Stomach (tissue), 19 donors: ENCODE measurements at places on chromosomes 6 and 20. TPM values are rescaled to one million over a fixed set of nuclear protein-coding genes. Genes with fewer than 3 reads are reported as not detected.
A peak's percentile ranks its signal among the peaks of the same experiment; 100 is the strongest.

The MATN4 gene
- total RNA-seq, result not detected

The WFDC12 gene
- not detected for total RNA-seq

The LGSN gene
- not detected for total RNA-seq

The KCNK15 gene
- 1.5 TPM for total RNA-seq

The CCM2L gene
- total RNA-seq, result 4.4 TPM

The CTAGE9 gene
- total RNA-seq, result 6.2 TPM

DNA sequence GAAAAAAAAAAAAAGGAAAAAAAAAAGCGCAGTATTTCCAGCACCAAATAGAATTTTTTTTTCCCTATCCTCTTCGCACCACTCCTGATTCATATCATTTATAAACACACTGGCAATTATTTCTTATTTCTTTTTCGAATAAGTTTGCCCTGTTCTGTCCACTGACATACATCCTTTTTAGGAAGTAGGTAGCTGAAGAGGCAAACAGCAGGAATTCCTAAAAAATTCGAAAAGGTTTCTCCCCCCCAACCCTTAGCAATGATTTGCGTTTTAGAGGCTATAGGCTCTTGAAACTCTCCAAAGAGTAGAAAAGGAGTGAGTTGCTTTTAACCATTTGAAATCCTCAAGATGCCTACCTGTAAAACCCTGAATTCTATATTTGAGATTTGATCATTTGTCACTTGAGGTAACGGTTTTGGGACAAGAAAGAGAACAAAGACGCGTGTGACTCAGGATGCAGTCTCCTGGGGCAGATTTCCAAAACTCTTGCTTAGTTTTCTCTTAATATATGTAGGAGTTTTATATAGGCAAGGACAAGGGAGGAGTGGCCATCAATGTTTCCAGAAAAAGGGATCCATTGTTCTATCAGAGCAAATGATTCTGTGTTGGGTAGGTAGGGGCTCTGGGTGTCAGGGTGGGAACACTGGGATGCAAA is 531 bp upstream of the CCN2 start:
- H3K27ac ChIP-seq, result peak overlapping the region; percentile 96
- H3K4me3 ChIP-seq, result peak overlapping the region; percentile 75
- peaks cover 43% of the 10 kb centered on the region for H3K4me1 ChIP-seq
- H3K36me3 ChIP-seq, result no peaks in the 10 kb centered on the region
- no peak for DNase-seq

- H3K27me3 ChIP-seq, result no peaks in the 10 kb centered on the region
- no peak for DNase-seq
- H3K4me1 ChIP-seq, result no peaks in the 10 kb centered on the region
- H3K36me3 ChIP-seq, result no peaks in the 10 kb centered on the region
- H3K4me3 ChIP-seq, result no peak overlapping the region
Measured at GRCh38 chr20:58927490-58928061, 53.5 kb upstream of the NELFCD start.

DNA sequence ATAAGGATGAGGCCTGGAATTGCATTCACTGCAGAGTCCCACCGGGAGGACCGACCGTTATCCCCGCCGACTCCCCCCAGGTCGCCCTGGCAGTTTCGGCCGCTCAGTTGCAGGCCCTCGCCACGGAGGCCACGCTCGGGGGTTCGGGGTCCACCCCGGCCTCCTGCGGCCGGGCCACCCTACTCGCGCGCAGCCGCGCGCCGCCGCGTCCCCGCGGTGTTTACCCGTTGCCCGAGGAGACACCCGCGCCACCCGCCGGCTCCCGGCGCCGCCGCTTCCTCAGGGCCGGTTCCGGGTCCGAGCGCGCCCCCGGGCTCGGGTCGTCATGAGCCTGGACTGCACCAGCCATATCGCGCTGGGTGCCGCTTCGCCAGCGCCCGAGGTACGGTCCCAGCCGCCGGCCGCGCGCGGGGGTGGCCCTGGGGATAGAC is at the start of gene CCDC170:
CCDC170 (plus strand) TSS at position 214 of the 431 bp plus-strand sequence; CDS start at position 326, 112 bp downstream.
- peak; percentile 79 for DNase-seq
- peak within 1 kb of the TSS; percentile 74 for H3K4me3 ChIP-seq
- peak within 1 kb of the TSS; percentile 75 for H3K27ac ChIP-seq

DNA sequence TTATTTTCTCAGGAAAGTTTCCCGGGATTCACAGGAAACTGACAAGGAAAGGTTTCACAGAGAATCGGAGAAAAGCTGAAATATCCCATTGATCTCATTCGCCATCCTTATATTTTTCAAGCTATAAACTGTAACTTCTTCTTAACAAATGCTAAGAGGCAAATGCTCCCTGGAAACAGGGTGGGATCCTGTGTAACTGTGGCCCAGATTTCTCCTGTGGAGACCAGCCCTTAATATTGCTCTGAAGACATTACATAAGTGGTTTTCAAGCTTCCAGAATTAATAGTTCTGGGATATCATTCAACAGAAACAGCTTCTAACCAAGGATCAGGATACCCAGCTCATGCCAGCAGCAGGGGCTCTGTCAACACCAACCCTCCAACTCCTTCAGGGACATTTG is 69.2 kb downstream of the THBS2 start:
- H3K4me1 ChIP-seq, result no peaks in the 10 kb centered on the region
- H3K27ac ChIP-seq, result no peak overlapping the region
- no peak for DNase-seq
- H3K27me3 ChIP-seq, result no peaks in the 10 kb centered on the region

- peak; percentile 81 for DNase-seq
- no peaks in the 10 kb centered on the region for H3K4me1 ChIP-seq
- H3K27me3 ChIP-seq, result no peaks in the 10 kb centered on the region
- H3K36me3 ChIP-seq, result no peaks in the 10 kb centered on the region
- no peak overlapping the region for H3K4me3 ChIP-seq
Measured at GRCh38 chr6:44733868-44734267, 346.4 kb downstream of the CDC5L start.

- no peak for DNase-seq
- H3K36me3 ChIP-seq, result no peaks in the 10 kb centered on the region
- H3K4me1 ChIP-seq, result peaks cover 13% of the 10 kb centered on the region
- no peak overlapping the region for H3K4me3 ChIP-seq
- H3K27ac ChIP-seq, result peak overlapping the region; percentile 57
Measured at GRCh38 chr6:140858381-140858971, 1274.2 kb upstream of the GJE1 start.

DNA sequence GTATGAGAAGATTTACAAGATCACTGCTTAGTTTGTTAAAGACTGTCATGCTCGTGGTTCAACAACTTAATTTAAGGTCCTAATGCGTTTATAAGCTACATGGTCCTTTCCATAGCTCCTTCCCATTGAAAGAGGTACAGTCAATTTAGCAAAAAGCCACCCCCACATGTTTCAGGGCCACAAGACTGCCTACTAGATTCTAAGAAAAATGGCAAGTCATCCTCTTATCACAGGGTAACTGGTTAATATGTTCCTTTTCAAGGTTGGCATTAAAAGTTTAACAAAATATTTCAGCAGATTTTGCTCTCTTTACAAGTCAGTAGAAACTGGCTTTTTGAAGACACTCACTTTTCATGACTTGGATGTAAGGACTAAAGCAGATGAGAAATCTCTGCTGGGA is 15.7 kb downstream of the GSTA3 start:
- H3K4me3 ChIP-seq, result no peak overlapping the region
- H3K27me3 ChIP-seq, result no peaks in the 10 kb centered on the region
- no peak overlapping the region for H3K27ac ChIP-seq
- H3K4me1 ChIP-seq, result no peaks in the 10 kb centered on the region
- H3K36me3 ChIP-seq, result no peaks in the 10 kb centered on the region
- no peak for DNase-seq

DNA sequence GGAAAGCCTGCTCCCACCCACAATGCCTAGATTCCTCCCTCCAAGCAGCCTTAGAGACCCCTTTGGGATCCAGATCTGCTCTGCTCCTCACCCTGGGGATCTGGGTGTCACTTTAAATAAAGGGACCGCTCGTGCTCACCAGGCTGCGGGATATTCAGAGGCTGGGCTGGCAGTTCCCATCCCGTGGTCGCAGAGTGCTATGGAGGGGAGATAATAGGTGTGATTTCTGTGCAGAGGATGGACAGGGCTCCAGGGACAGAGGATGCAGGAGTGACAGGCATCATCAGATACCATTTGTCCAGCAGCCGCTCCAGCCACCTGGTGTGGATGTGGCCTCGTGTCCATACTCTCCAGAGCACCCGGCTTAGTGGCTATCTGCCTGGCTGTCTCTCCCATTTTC is 415.9 kb upstream of the SULF2 start:
- no peak overlapping the region for H3K27ac ChIP-seq
- no peaks in the 10 kb centered on the region for H3K36me3 ChIP-seq
- no peaks in the 10 kb centered on the region for H3K4me1 ChIP-seq
- no peak for DNase-seq
- no peaks in the 10 kb centered on the region for H3K27me3 ChIP-seq

DNA sequence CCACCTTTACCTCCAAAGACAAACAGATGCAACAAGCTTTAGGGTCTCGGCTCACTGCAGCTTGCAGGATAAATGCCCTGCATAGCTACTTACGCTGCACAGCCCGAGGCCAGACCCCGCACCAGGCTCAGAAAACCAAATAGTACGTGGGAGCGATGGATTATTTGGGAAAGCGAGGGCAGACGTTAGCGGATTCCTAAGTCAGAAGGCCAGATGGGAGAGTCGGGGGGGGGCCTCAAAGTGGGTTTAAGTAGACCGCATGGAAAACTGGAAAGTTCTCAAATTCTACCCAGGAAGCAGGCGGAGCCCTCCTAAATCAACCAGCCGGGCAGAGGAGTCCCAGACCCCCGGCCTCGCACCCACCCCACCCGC is 382 bp downstream of the SFT2D1 start:
- H3K27me3 ChIP-seq, result no peaks in the 10 kb centered on the region
- H3K36me3 ChIP-seq, result peaks cover 10% of the 10 kb centered on the region
- peak overlapping the region; percentile 92 for H3K27ac ChIP-seq
- H3K4me3 ChIP-seq, result peak overlapping the region; percentile 84
- peak; percentile 57 for DNase-seq

DNA sequence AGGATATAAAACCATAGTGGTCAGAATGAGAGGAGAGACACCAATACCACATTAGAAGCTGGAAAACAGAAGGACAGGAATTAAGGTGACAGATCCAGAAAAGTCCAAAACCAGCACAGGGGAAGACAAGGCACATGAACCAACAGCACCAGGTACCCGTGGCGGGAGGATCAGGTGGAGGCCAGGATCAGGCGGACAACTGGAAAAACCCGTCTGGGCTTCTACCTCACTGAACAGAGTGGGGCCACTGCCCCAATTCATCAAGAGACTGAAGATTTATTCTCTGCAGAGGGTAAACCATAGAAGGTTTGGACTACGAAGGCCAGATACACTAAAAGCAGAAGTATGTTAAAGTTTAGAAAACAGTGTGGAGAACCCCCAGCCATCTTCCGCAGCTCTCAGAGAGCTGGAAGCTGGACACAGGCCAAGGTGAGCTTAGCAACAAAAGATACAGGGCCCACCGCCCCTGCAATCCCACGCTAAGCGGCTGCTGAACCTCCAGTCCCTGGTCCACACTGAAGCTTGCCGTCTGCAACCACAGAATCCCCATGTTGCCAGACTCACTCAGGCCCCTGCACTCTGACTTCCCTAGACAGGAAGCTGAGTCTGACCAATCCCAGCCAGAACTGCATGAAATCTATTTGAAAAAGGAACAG is 29.9 kb downstream of the ABHD12 start:
- H3K4me1 ChIP-seq, result peaks cover 16% of the 10 kb centered on the region
- no peak for DNase-seq
- H3K36me3 ChIP-seq, result no peaks in the 10 kb centered on the region
- no peak overlapping the region for H3K4me3 ChIP-seq
- no peak overlapping the region for H3K27ac ChIP-seq

DNA sequence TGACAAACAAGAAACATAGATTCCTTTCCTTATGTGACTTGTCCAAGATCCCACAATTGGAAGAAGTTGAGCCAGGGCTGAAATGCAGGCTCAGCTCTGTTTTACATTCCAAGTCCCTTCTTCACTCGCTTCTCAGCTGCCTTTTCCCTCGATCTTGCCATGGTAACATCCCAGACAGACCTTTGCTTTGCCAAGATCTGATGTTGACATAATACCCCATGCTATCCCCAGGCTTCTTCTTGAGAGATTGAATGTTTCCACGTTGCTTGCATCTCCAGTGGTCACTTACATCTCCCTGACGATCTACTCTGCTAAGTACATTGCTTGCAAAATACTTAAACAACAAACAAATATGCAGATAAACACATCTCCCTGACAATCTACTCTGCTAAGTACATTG is 63.5 kb downstream of the TBXT start:
- H3K27ac ChIP-seq, result no peak overlapping the region
- H3K4me3 ChIP-seq, result no peak overlapping the region
- DNase-seq, result no peak
- H3K4me1 ChIP-seq, result peaks cover 3% of the 10 kb centered on the region
- no peaks in the 10 kb centered on the region for H3K27me3 ChIP-seq

GRCh38 chr20:10864076-10864672 is 190.4 kb upstream of the JAG1 start:
- H3K4me1 ChIP-seq, result peaks cover 48% of the 10 kb centered on the region
- DNase-seq, result peak; percentile 84
- no peak overlapping the region for H3K4me3 ChIP-seq
- H3K27ac ChIP-seq, result peak overlapping the region; percentile 79
- no peaks in the 10 kb centered on the region for H3K27me3 ChIP-seq

- H3K36me3 ChIP-seq, result no peaks in the 10 kb centered on the region
- H3K27ac ChIP-seq, result no peak overlapping the region
- peak; percentile 43 for DNase-seq
- no peak overlapping the region for H3K4me3 ChIP-seq
- no peaks in the 10 kb centered on the region for H3K27me3 ChIP-seq
Measured at GRCh38 chr6:166202321-166202733, 34.7 kb upstream of the TBXT start.

DNA sequence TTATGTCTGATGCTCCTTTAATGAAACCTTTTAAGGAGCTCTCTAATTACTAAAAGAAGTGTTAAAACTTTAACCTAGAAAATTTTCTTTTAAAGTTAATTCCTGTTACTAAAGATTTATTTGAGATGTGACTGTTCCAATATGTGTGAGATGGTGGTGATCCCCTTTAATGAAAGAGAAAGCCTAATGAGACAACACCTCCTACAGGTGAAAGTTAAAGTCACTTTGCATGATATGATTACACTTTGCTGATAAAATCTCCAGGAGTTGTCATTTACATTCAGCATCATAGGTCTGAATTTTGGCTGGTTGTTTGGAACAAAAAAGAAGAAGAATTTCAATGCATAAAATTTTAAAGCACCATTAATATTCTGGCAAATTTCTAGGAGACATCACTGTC is 307.4 kb downstream of the TRDN start:
- no peak overlapping the region for H3K4me3 ChIP-seq
- no peak for DNase-seq
- no peaks in the 10 kb centered on the region for H3K36me3 ChIP-seq
- H3K4me1 ChIP-seq, result no peaks in the 10 kb centered on the region

DNA sequence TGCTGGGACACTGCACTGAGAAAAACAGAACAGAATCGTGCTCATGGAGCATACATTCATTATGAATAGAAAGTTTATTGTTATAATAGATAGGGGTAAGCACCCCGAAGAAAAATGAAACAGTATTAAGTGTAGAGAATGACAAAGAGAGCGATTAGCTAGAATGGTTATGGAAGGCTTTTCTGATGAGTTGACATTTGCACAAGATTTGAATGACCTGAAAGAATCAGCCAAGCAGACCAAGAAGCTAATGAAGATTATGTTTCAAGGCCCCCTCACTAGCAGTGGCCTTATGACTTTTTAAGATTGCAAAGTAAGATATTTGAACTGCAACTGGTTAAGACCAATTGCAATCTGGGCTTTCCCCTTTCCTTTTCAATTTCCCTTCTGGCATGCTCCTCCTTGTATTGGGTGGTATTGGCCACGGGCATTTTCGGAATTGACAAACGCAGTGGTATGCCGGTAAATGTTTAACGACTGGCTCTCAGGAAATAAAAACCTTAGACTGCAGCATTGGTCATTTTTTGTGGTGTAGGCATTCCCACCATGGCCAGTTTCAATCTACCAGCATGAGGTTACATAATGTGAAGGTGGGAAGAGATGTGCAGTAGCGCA is 120.0 kb upstream of the CITED2 start:
- no peak overlapping the region for H3K4me3 ChIP-seq
- no peak overlapping the region for H3K27ac ChIP-seq
- no peak for DNase-seq
- no peaks in the 10 kb centered on the region for H3K36me3 ChIP-seq
